ENCODE measurements at places on chromosomes 7 and 10.

- DNase-seq, result no peak
These were observed 73.4 kb upstream of the C1GALT1 start for GRCh38 chr7:7108931-7109330.

GRCh38 chr10:44878706-44879530, 32.2 kb upstream of the TMEM72 start:
- peak; percentile 55 for DNase-seq

- no peak for DNase-seq
These were observed 291.2 kb downstream of the LRMDA start for GRCh38 chr10:75722609-75723008.

DNA sequence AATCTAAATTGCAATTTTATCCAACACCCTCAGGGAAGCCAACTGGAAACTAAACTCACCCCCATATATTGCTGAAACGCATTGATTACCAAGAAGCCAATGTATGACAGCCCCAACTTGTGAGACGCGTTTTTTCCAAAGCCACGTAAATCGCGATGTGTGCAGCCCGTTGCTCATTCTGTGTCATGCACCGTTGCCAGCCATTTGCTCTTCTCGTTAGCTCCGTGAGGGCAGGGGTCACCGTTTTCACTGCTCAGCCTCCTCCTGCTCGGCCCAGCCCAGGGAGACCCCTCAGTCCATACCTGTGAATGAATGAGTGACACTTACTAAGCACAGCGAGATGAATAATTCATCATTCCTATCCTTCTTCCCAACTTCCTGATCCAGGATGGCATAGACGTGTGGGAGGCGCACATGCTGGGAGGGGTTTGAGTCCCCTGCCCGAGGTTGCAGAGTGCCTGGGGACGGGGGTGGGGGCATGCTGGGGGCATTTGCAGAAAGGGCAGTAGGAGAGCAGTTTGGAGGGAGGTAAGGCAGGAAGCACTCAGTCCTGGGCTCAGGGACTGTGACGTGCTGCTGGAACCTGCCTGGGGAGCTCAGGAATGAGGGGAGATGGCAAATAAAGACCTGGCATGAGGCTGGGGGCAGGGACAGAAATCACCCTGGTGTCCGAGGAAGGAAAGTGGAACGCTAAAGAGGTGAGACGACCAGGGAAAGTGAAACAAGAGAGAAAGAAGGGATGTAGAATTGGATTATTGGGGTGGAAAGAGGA, 104.2 kb upstream of the SDK1 start:
- DNase-seq, result no peak

DNA sequence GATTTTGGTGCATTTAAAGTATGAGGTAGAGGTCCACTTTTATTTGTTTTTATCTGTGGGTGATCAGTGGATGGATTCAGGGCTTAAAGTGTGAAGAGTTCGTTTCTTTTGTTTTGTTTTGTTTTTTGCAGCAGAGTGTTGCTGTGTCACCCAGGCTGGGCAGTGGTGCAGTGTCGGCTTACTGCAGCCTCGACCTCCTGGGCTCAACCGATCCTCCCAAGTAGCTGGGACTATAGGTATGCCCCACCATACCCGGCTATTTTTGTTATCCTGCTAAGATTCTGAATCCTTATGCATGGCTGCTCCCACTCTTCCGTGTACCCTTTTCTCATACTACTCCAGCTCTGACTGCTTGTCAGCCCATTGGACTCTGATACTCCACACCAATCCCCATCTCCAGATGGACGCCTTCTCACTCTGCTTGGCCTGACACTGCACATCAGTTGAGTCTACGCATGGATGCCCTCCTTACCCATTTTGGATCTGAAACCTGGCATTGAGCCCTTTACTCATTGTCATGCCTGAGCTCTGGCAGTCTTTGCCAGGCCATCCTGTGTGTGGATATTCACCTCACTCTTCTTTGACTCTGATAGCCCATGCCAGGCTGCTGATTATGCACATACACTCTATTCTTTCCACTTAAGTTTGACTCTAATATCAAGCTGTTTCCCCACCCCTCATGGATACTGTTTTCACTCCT, 119.5 kb downstream of the CCSER2 start:
- no peak for DNase-seq

GRCh38 chr10:109922976-109923921, at the start of gene XPNPEP1:
XPNPEP1 (minus strand) TSS chr10:109923511; CDS start chr10:109923433, 78 bp downstream.
- peak; percentile 62 for DNase-seq

Measured in fibroblast of skin of left biceps (primary cell).